ENCODE measurements at places on chromosomes 2 and 18. TPM values are rescaled to one million over a fixed set of nuclear protein-coding genes. Genes with fewer than 3 reads are reported as not detected.

EPB41L3 gene
- total RNA-seq, result 147 TPM

VWA3B gene
- not detected for total RNA-seq

VRK2 gene
- total RNA-seq, result 30.9 TPM

SCTR gene
- not detected for total RNA-seq

DHRS9 gene
- total RNA-seq, result 17.0 TPM

Data from endothelial cell of coronary artery (primary cell).